ENCODE measurements at places on chromosomes 2 and 18.

DNA sequence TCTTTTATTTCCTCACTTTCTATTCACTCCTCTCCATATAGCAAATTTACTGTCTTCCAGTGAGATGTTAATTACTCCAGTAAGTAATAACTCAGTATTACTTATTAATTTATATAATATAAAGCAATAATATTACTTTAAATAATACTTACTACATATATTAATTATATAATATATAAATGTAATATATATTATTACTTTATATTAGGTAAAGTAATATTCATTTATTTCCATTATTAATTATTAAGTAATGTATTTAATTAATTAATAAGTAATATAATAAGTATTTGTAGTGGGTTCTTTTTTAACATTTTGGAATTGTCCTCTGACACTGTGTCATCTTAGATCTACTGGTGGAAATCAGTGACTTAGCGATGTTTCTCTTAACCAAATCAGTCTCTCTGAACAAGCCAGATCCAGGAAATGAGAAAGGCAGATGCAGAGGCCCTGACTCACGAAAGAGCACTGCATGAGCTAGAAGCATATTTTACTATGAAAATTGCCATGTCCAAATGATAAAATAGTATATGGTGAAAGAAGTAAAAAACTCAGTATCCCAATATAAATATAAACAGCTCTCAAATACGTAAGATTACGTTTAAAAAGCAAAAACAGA, 115.9 kb downstream of the DSEL start:
- DNase-seq: no peak

DNA sequence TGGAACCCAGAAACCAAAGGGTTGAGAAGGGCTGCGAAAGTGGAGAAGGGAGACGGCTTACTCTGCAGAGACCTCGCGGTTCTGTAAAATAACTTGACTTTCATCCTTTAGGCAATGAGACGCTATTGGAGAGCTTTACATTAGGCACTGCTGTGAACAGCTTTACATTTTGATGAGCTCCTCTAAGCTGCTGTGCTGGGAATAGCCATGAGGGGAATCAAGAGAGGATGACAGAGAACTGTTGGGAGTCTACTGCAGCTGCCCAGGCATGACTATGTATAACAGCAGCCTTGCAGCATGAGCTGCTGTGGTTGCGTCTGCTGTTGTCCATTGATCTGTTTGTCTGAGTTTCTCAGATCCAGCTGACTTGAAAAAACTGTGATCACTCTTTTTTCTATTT, 310.8 kb upstream of the MAP2 start:
- no peak for DNase-seq

DNA sequence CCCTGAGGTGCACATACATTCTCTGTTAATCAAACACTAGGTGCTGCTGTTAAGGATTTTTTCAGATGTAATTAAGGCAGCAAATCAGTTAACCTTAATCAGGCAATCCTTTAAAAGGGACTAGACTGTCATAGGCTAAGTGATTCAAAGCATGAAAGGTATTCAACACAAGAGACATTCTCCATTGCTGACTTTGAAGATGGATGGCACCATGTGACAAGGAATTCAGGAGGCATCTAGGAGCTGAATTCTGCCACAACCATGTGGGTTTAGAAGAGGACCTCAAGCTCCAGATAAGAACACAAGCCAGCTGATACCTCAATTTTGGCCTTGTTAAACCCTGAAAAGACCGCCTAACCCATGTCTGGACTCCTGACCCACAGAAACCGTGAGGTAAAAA, 84.0 kb downstream of the SMAD2 start:
- DNase-seq: no peak

- DNase-seq: no peak
Observed at GRCh38 chr2:38224821-38225437, 149.0 kb upstream of the CYP1B1 start.

DNA sequence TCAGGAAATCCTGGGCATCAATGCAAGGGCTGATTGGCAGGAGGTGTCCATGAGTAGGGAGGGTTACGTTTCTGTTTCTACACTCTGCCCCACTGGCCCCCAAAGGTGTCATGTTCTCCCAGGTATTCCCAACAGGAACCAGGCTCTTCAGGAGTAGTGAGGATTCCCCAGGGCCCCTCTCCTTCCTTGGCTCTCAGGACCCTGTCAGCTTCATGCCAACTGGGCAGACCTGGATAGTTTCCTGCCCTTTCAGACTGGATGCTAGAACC, 480.6 kb upstream of the HS6ST1 start:
- DNase-seq: no peak

GRCh38 chr2:56117764-56118163, 66.0 kb upstream of the CCDC85A start:
- no peak for DNase-seq

- DNase-seq: no peak
Observed at GRCh38 chr2:122737429-122738077, 982.1 kb downstream of the TSN start.

DNA sequence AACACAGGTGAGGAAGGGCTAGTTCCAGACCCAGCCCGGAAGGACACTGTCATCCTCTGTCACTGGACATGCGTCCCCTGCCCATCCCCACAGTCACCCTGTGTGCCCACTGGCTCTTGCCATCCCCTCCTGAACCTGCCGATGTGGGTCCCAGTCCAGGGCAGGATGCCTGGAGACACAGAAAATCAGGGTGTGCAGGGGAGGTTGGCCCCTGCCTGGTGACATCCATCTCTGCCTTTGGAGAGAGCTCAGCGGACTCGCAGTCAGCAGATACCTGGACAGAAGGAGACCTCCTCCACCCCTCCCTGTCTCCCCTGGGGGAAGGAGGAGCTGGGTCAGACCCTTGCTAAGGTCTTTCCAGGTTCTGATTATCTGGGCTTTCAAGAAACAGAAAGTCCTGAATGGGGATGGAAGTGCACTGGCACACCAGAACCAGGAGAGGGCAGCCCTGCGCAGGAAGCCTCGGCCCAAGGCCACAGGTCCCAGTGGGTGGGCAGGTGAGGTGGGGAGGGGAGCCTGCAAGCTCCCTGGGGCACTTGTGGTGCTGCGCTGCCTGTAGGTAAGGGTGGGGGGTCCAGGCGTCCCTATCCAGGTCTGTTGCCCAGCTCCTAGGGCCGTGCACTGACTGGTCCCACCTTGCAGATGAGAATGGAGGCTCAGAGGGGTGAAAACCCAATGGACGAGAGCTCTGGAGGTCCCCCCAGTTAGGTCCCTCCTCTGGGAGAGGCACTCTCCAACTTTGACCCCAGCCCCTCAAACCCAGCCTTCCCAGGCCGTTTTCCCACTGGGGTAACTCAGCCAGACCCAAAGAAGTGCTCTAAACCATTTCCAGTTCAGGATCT, 9.7 kb upstream of the OTOS start:
- DNase-seq: peak; percentile 43

- no peak for DNase-seq
Observed at GRCh38 chr2:171530378-171530777, 8.1 kb downstream of the CYBRD1 start.

DNA sequence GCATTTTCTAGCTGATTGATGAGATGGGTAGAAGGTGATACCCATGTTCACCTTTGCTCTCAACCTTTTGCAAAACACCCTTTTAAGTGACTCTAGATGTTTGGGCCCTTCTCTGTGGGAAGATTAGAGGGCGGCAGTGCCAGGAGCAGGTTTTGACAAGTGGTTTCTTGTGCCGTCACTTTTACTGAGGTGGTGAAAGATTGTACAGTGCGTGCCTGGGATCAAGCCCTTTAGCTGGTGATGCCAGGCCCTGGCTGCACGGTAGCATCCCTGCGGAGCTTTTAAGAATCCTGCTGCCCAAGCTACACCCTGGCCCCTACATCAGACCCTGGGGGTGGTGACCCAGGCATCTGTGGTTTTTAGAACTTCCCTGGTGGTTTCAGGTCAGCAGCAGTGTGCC, 29.1 kb downstream of the MTCL1 start:
- DNase-seq: no peak
